ENCODE measurements at places on chromosomes 7 and 10.

- no peak for DNase-seq
These were observed 8.0 kb upstream of the PWWP2B start for GRCh38 chr10:132388891-132389432.

DNA sequence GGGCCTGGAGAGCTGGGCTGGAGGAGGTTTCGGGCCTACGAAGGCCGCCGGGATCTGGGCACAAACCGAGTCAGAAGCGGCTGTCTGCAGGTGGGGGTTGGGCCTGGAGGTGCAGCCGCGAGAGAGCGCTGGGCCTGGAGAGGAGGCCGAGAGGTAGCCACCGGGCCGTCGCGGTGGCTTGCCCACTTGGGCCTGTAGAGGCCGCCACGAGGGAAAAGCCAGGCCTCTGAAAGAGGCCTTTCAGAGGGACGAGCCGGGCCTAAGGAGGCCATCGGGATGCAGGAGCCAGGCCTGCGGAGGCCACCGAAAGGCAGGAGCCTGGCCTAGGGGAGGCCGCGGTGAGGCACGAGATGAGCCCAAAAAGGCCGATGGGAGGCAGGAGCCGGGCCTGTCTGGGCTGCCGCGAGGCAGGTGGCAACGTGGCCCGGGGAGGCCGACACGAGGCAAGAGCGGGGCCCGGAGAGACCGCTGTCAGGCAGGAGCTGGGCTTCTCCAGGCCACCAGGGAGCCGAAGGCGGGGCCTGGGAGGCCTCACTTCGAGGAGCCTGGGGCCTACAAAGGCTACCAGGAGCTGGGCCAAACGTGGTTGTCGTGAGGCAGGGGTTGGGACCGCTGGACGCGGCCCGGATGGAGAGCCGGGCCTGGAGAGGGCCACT is 25.6 kb downstream of the MDH2 start:
- DNase-seq = no peak

GRCh38 chr10:61750943-61751471 is 88.3 kb downstream of the CABCOCO1 start:
- peak; percentile 55 for DNase-seq

DNA sequence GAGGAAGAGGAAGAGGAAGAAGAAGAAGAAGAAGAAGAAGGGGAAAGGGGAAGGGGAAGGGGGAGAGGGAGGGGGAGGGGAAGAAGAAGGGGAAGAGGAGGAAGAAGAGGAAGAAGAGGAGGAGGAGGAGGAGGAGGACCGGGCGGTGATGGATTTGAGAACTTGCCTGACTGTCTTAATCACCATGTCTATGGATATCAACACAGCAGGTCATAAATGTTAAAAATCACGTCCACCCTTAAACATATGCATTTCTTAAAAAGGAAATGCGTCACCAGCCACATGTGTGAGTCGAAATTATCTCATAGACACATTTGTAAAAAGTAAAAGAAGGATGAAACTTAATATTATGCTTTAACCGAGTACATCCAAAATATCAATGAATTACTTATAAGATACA is 42.1 kb upstream of the INSIG1 start:
- peak; percentile 13 for DNase-seq

Data from bronchial epithelial cell (primary cell).